PC-3 (cell line): ENCODE measurements at places on chromosomes 6 and 20. TPM values are rescaled to one million over a fixed set of nuclear protein-coding genes. Genes with fewer than 3 reads are reported as not detected.
A peak's percentile ranks its signal among the peaks of the same experiment; 100 is the strongest.

FRK gene
- total RNA-seq, result 0.46 and 0.66 TPM in 2 replicates

DNA sequence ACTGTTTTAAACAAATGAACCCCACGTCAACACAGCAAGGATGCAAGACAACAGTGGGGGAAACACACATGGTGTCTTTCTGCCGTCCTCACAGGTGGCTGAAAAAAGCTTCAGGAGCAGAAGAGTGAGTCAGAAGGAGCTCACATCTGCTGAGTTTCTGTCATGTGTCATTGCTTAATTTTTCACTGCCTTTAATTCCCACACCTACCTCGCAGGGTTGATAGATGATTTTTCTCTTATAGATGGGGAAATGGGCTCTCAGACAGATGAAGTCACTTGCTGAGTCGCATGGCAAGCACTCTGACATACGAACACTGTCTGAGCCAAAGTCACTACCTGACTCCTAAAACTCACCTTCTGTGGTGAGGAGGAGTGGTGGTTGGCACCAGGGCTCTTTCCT lies 28.3 kb upstream of the CARMIL1 start:
- DNase-seq, result peak; percentile 33

DNA sequence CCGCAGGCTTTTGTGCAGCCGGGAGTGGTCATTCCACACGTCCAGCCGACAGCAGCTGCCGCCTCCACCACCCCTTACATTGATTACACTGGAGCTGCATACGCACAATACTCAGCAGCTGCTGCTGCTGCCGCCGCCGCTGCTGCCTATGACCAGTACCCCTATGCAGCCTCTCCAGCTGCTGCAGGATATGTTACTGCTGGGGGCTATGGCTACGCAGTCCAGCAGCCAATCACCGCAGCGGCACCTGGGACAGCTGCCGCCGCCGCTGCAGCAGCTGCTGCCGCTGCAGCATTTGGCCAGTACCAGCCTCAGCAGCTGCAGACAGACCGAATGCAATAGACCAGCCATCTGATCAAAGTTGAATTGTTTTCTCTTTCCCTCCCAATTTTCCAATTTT lies 10.6 kb downstream of the RBM24 start:
- no peak for DNase-seq

DNA sequence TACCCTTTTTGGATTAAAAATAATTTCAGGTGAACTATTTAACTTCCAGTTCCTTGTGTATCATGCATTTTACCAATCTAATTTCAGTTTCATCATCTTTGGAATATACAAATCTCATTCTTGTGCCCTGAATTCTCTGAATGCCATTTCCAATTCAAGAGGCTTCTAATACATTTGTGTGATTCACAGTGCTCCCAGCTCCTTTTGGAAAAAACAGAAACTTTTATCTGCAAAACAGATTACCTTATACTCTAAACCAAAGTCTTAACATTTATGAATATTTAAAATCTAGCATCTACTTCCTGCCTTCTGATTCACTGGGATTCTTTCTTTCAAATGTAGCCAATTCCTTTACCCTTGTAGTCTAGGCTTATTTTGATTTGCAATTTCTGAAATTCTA lies 11.1 kb upstream of the PEX7 start:
- no peak for DNase-seq

DNA sequence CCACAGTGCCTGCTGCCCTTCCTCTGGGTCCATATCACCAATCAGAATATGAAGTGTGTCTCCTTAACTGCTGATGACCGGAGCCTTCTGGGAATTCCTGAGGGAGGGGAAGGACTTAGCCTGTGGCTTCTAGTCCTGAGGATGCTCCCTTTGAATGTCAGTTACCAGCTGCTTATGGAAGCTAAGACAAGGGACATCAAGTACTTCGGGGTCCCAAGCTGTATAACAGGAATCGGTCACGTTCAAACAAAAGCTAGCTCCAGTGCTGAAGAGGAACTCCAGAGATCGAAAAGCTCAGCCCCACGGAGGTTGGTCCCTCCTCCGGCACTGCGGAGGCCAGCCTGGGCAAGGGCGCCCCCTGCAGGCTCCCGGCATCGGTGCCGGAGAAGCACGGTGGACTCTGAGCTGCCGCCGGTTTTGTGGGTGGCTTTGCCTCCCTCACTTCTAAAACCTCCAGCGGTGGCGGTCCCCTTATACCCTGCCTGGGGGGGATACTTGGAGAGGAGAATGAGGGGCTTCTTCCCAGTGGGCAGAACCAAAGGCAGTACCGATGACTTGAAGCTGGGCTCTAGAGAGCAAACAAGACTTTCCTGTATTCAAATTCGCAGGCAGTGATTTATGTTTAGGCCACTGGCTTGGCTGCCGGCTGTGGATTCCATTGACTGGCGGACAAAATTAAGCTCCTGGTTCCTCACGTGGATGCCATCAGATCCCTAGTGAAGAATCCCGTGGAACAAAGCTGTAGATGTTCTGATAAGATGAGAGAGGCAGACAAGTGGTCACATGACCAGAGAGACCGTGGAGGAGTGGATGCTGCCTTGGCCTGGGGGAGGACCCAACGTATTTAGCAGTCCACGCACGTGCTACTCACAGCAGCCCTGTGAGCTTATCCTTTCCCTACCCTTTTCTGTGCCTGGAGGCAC lies 16.2 kb upstream of the UBR2 start:
- peak; percentile 84 for DNase-seq

GRCh38 chr20:40806929-40807820 lies 118.1 kb upstream of the MAFB start:
- no peak for DNase-seq

LY6G6C gene
- total RNA-seq, result 0.22 TPM in 1 of 2 replicates, not detected in the other

PPP1R16B gene
- 0.04 and 0.12 TPM in 2 replicates for total RNA-seq

DNA sequence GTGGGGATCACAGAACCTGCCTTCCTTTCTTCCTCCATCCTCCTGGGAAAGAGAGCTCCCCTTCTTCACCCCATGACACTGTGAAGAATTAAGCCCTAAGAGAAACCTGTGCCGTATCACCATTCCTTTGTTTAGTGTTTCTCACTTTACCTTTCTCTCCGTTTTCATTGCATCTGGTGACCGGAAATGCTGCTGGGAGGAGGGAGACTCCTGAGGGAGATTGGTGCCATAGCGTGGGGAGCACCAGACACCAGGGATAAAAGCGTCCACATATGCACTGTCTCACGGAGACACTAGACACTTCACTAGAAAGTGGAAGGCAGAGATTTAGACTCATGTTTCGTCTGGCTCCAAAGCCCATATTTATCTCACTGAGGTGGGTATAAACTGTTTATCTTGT lies 15.5 kb upstream of the ULBP3 start:
- no peak for DNase-seq

SCRT2 gene
- not detected in 2 replicates for total RNA-seq
